ENCODE measurements at places on chromosomes 4 and X.
A peak's percentile ranks its signal among the peaks of the same experiment; 100 is the strongest.

DNA sequence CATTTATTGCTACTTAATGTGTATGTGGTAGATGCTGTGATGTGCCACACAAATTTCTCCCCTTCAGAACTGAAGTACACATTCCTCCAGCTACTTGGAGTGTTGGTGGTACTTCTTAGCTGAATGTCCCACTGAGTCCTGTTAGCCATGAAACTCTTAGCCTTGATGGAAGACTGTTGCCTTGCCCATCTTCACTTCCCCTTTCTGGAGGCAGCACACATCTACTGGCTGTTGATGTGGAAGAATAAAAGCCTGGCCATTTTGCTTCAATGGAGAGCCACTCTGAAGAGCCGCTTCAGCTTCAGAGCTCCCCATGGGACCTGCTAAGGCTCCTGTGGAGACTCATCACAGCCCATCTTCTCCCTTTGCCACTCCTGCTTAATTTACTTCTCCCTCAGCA, 157.7 kb upstream of the PITX2 start:
- no peak for DNase-seq

- no peak for DNase-seq
Measured at GRCh38 chr4:2835978-2836377, 7.7 kb upstream of the ADD1 start.

- no peak for DNase-seq
Measured at GRCh38 chr4:15659768-15660570, 4.8 kb upstream of the FBXL5 start.

- DNase-seq = no peak
Measured at GRCh38 chrX:19630228-19630627, 114.9 kb upstream of the MAP3K15 start.

DNA sequence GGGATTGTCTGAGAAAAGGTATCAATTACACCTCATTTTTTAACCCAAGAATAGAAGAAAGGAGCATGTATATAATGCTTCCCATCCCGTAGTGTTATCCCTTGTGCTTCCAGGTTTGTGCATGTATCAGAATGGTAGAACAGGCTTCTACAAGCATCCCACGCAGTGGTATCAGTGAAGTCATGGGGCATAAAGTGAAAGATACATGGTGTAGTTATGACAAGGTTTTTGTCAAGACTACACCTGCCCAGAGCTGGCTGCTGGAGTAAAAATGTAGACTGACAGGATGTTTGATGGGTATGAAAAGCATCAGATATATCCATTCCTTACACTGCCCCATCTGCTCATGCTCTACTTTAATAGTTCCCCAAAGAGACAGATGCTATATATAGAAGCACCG, 9.5 kb downstream of the TLR1 start:
- no peak for DNase-seq

DNA sequence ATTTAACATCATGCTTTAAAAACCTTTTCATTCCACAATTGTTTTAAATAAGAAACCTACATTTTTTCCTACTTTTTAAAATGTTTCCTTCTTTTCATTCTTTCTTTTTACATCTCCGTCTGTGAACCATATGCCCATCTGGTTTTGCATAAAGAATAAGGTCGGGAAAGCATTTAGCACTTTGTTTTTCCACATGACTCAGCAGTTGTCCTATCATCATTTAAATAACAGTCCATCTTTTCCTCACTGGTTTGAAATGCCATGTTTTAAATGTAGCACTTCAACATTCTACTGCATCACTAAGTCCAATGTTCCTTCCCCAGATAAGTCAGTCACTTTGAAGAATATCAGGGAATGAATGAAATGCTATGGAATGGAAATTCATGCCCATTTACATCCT, 128.4 kb downstream of the SH3RF1 start:
- no peak for DNase-seq

GRCh38 chr4:6372649-6373525, 99.5 kb downstream of the PPP2R2C start:
- DNase-seq = peak; percentile 72

GRCh38 chr4:106687026-106687425, 318.4 kb upstream of the GIMD1 start:
- no peak for DNase-seq

DNA sequence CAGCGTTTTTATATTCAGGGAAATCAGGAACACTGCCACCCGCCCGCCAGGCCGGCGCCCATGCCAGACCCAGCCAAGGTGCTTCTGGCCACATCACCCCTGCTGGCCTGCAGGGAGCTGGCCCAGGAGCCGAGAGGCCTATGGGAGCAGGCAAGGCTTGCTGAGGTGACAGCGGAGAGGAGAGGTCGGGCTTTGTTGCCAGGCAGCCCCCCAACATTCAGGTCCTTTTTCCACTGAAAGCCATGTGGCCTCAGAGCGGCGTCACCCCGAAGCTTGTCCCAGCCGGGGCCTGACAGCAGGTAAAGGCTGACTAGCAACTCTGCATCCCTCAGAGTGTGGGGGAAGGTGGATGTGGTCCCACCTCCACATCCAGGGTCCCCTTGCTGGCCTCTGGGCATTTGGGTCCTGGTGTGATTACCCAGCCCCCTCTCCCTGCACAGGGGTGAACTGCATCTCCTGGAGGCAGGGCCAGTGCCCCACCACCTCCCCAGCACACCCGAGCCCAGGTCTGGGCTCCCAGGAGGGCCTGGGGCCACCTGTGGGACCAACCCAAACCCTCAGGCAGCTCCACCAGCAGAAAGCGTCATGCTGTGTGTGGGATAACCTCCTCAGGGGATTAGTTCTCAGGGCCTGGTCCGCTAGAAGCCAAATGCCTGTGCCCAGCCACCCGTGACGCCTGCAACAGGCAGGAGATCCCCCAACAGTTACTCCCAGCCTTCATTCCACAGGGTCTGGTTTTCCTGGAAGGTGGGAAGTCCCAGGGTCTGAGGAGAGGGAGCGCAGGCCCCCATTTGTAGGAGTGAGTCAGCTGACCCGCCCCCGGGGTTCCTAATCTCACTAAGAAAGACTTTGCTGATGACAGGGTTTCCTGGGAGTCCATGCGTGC, at the start of gene PDE6B:
TSS of gene PDE6B (plus strand) at position 869 of the 886 bp plus-strand sequence. CDS start 54 bp downstream, outside the sequence.
- no peak for DNase-seq

Measured in GM12891 (cell line).